ENCODE measurements at places on chromosomes 4 and X. TPM values are rescaled to one million over a fixed set of nuclear protein-coding genes. Genes with fewer than 3 reads are reported as not detected.

DNA sequence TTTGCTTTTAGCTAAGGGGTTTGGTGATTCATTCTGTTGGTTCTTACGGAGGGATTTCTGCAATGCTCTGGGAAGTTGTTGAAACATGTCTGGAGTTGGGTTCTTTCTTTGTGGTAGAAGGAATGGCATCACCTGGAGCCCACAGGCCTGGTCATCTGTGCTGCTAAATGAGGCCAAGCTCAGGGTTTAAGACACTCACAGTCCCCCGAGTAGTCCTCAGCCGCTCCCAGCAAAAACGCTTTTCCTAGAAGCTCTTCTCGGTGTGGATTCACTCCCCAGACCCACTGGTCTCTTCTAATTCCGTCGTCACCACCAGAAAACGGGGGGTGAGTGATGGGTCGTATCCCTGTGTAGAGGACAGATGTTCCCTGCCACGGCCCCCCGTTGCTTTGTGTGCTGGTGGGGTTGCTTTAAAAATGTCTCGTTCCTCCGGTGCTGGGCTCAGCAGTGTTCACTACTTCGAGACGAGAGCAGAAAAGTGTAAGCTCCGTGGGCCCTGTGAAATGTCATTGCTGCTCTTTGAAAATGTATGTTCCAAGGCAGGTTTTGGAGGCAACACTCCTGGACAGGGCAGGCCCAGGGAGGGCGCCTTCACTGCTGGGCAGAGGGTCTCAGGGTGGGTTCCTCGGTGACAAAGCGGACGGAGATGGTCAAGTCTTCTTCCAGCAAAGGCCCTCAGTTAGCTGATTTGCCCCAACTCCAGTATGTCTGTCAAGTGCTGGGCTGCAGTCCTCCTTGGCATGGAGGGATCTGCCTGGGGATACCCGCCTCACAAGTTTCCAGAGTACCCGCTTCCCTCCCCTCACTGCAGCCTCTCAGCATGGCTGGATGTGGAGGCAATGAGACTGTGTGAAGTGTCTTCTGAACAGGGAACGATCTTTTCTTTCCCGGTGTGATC is 37.3 kb downstream of the PSAPL1 start:
- no peak for DNase-seq
- H3K36me3 ChIP-seq = no peaks in the 10 kb centered on the region
- no peak overlapping the region for H3K4me3 ChIP-seq
- peaks cover 4% of the 10 kb centered on the region for H3K4me1 ChIP-seq
- no peak overlapping the region for H3K27ac ChIP-seq

- DNase-seq = no peak
- H3K36me3 ChIP-seq = no peaks in the 10 kb centered on the region
- no peaks in the 10 kb centered on the region for H3K4me1 ChIP-seq
- no peak overlapping the region for H3K4me3 ChIP-seq
These were observed 129.7 kb downstream of the HS3ST1 start for GRCh38 chr4:11299016-11299415.

- H3K27me3 ChIP-seq = no peaks in the 10 kb centered on the region
- no peak overlapping the region for H3K4me3 ChIP-seq
- no peaks in the 10 kb centered on the region for H3K36me3 ChIP-seq
- no peaks in the 10 kb centered on the region for H3K4me1 ChIP-seq
These were observed 687.2 kb downstream of the FAM133A start for GRCh38 chrX:94361241-94361640.

GRCh38 chrX:23749576-23749975 is 6.5 kb upstream of the ACOT9 start:
- no peaks in the 10 kb centered on the region for H3K36me3 ChIP-seq
- H3K4me1 ChIP-seq = peaks cover 8% of the 10 kb centered on the region
- no peak for DNase-seq
- no peaks in the 10 kb centered on the region for H3K27me3 ChIP-seq
- no peak overlapping the region for H3K27ac ChIP-seq
- no peak overlapping the region for H3K4me3 ChIP-seq

GRCh38 chr4:24876431-24876830 is 36.4 kb downstream of the CCDC149 start:
- no peaks in the 10 kb centered on the region for H3K27me3 ChIP-seq
- DNase-seq = no peak
- no peak overlapping the region for H3K27ac ChIP-seq
- no peak overlapping the region for H3K4me3 ChIP-seq

DNA sequence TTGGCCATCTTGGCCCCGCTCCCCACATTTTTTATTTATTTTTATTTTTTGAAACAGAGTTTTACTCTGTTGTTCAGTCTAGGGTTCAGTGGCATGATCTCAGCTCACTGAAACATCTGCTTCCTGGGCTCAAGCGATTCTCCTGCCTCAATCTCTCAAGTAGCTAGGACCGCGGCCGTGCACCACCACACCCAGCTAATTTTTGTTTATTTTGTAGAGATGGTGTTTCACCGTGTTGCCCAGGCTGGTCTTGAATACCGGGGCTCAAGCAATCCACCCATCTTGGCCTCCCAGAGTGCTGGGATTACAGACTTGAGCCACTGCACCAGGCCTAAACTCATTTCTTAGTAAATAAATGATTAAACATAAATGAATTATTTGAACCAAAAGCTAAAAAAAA is 322.0 kb upstream of the LCORL start:
- H3K27me3 ChIP-seq = no peaks in the 10 kb centered on the region
- H3K27ac ChIP-seq = no peak overlapping the region
- no peak overlapping the region for H3K4me3 ChIP-seq
- no peak for DNase-seq

GRCh38 chr4:101695176-101695575 is 95.4 kb upstream of the BANK1 start:
- no peak for DNase-seq
- H3K4me3 ChIP-seq = no peak overlapping the region
- no peaks in the 10 kb centered on the region for H3K36me3 ChIP-seq
- H3K27me3 ChIP-seq = no peaks in the 10 kb centered on the region

The GLRA2 gene
- total RNA-seq = not detected

The ARL9 gene
- total RNA-seq = 0.23 TPM

The CHST7 gene
- 4.6 TPM for total RNA-seq
